Activated T-cell treated with anti-CD3 and anti-CD28 coated beads for 1 hour (primary cell): ENCODE measurements at places on chromosomes 4 and X.

DNA sequence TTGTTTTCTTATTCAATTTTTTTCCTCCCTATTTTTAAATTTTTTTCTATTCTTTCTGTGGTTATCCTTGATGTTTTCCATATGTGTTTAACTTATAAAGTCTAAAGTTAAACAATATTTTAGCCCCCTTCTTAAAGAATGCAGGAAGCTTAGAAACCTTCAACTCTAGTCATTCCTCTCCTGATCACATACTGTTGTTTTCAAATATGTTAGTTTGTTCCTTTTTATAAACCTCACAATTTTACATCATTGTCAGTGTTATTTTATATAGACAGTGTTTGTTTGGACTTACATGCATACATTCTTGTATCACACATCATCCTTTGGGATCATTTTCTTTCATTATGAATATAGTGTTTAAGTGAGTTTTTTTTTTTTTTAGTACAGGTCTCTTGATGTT, 31.6 kb downstream of the KANTR start:
- no peak for DNase-seq

DNA sequence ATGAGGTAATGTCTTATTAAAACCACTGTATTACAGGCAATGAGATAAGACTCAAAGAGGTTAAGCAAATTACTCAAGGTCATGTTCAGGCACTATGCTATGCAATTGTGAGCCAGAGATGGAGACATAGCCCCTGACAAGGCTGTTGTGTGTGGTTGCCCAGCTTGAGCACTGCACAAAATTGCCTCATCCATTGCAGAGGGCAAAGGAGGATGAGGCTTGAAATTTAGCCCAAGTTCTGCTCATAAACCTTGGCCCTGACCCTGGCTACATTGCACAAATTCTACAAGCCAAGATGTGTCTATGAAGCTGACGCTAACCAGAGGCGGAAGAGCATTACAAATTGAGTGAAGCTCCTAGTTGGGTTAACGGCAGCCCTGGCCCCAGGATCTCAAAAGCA, 65.6 kb upstream of the PGM2 start:
- DNase-seq, result no peak

DNA sequence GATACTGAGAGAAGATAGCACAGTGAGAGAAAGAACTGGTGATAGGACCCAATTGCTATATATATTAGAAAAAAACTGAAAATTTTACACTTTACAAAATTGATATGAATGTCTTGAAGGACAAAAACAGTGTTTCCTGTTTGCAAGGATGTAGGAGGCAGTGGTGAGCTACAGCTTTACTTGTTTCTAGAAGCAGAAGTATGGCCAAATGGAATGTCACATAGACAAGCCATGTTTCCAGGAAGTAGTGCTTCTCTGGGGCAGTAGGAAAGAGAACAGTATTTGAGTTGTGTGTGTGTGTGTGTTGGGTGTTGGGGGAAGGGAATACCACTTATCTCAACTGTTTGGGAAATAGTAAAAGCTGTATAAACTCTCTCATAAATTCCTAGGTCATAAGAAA, 60.9 kb upstream of the IBSP start:
- DNase-seq, result no peak

DNA sequence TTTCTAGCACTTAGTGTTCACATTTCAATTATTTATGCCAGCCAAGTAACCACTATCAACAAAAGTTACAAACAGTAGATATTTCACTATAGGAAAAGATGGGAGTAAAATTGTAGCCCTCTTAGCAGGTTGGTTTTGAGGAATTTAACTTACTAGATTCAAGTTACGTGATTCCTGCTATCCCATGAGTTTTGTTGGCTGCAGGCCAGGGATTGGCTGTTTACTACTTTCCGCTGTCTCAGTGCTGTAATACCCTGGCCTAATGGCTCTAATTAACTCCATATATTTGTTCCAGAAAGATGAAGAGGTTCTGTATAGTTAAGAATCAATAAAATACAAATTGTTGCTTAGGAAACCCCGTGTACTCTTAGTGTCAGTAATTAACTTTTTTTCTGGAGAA, 55.5 kb upstream of the MAGED1 start:
- no peak for DNase-seq

GRCh38 chr4:24770032-24770584, 25.3 kb upstream of the SOD3 start:
- DNase-seq, result no peak
